Iris pigment epithelial cell (primary cell): ENCODE measurements at places on chromosomes 12 and 14.

DNA sequence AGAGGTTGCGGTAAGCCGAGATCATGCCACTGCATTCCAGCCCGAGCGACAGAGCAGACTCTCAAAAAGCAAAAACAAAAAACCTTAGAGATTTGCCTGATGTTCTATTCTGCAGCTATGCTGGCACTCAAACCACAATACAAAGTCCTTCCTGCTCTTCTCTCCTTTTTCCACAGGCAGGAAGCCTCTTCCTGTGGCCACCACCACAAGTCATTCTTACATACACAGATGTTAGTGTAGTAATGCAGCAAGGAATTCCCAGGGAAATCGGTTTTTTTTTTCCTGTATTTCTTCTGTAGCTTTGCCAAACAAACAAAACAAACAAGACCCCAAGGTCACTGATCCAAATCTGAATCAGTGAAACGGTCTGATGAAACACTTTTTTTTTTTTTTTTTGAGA, 104.3 kb downstream of the FIGNL2 start:
- DNase-seq, result no peak

DNA sequence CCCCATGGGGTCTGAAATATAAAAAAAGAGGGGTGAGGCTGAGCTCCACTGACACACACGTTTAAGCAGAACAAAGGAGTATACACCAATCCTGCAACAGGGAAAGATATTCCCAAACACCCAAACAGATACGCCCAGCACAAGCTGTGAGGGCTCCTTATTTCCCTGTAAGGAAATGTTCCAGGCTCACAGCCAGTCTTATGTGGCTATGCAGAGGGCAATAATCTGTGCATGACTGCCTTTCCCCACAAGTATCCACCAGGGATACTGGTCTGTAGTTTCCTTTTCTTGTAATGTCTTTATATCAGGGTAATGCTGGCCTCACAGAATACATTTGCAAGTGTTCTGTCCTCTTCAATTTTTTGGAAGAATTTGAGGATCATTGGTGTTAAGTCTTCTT, 141.7 kb upstream of the DAAM1 start:
- DNase-seq, result peak; percentile 21

DNA sequence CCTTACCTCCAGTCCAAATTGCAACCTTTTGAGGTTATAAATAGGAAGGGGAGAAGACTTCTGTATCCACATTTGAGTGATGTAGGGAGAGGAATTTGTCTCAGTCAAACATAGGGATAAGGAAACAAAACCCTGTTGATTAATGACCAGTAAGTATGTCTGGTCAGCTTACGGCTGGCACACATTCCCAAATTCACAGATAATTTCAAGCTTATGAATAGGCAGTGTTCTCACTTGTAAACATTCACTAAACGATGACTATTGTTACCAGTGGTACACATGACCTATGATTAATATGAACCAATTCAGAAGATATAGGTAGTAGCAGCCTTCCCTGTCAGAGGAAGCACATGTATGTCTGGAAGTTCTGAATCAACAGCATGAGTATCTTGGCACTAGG, 33.0 kb upstream of the SLC5A8 start:
- no peak for DNase-seq

DNA sequence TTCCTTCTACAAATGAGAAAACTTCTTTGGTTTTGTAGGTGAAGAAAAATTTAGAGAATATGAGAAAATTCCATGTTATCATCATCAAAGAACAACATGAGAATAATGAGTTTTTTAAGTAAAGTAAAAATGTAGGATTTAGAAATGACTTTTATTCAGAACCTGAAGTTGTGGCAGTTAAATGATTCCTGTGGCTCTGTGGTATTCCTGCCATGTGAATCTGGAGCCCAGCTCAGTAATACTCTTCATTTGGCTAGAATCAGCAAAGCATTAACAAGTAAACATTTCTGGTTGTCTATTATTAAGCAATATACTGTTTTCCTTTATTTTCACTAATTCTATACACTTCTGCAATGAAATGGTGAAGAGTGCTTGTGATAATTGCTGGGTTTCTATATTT, 95.6 kb upstream of the E2F7 start:
- DNase-seq, result no peak

- peak; percentile 91 for DNase-seq
Observed at GRCh38 chr12:77995436-77996167, 164.9 kb downstream of the NAV3 start.

DNA sequence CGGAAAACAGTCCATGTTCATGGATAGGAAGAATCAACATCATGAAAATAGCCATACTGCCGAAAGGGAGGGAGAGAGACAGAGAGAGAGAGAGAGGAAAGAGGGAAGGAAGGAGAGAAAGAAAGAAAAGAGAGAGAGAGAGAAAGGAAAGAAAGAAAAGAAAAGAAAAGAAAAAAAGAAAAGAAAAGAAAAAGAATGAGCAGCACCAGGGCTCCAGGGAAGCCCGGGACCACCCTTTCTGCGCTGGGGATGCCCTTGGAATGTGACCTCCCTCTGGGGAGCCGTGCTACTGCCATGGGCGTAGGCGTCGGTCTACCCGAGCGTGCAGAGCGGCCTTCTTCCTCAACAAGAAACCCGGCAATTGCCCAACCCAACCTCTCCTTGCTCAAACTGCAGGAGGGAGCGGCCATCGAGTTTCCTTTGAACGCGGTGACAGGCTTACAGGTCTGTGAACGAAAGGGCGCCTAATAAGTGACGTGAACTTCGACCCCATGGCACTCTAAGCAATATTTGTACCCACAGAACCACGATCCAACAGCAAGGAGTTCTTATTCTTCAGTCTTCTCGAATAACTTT, 16.9 kb downstream of the OR6S1 start:
- peak; percentile 88 for DNase-seq

- DNase-seq, result no peak
Observed at GRCh38 chr12:110371408-110372055, 32.0 kb downstream of the ANAPC7 start.

GRCh38 chr12:95445884-95446505, 28.0 kb upstream of the METAP2 start:
- DNase-seq, result no peak

DNA sequence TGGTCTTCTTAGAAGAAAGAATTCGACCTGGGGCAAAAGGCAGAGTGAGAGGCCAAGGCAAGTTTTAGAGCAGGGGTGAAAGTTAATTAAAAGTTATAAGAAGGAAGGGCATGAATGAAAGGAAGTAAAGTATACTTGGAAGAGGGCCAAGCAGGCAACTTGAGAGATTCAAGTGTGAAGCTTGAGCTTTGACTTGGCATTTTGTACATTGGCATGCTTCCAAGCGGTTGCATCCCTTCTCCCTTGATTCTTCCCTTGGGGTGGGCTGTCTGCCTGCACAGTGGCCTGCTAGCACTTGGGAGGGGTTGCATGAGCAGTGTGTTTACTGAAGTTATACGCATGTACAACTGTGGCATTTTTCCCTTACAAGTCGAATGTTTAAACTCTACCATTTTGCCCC, 74.8 kb upstream of the MGAT4C start:
- no peak for DNase-seq

DNA sequence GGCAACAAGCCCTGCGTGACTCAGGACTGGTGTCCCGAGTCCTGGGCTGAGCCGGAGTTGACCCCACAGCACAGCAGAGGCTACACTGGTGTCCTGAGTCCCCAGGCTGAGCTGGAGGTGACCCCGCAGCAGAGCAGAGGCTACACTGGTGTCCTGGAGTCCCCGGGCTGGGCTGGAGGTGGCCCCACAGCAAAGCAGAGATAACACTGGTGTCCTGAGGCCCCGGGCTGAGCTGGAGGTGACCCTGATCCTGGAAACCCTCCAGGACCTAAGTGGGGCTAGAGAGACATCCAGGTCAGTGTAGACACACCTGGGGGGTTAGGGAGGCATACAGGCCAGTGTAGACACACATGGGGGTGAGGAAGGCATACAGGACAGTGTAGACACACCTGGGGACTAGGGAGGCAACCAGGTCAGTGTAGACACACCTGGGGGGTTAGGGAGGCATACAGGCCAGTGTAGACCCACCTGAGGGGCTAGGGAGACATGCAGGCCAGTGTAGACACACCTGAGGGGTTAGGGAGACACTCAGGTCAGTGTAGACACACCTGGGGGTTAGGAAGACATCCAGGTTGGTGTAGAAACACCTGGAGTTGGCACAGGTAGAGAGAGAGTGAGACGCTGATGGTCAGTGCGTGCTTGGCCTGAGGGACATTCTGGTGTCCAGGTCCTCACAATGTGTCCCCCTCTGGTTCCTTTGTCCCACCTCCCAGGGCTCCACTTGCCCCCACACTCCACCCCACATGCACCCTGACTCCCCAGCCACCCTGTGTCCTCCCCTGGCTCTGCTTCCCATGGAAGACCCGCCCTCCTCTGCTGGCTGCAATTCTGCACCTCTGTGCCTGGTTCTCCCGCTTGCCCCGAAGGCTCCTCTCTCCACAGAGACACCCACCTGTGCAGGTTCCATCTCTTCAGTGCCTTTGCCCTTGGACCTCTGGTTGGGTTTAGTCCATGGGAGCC, 321.6 kb upstream of the SFSWAP start:
- DNase-seq, result no peak

- DNase-seq, result no peak
Observed at GRCh38 chr12:12156828-12157227, 86.1 kb downstream of the BCL2L14 start.

GRCh38 chr12:55728939-55729818, at the start of gene CD63:
TSS of gene CD63 (minus strand) at chr12:55729009. CDS start at chr12:55728341, 668 bp downstream.
- peak; percentile 98 for DNase-seq

DNA sequence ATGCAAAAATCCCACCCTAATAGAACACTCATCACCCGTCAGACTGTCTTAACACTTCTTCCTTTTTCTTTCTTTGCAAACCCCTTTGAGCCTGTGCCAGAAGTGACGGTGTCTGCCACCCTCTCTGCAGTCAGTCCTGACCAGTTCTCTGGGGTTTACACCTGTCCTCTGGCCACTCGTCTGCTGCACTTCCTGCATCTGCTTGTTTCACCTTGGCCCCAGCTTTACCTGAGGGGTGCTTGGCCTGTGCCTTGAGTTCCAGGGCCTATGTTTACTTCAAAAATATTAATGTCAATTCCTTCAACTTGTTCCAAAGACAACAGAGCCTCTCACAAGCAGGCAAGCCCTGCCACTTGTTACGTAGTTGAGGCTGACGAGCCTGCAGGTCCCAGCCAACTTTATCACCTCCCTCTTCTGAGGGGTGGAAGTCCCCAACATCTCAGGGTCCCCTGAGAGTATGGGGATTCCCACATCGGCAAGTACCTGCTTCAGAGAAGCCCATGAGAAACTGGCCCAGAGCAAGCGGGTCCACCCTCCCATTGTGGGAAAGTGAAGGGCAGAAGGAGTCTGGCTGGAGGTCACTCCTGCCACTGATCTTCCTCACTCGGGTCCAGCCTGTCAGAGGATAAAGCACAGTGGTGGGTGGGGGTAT, 205.4 kb downstream of the DAD1 start:
- no peak for DNase-seq

- no peak for DNase-seq
Observed at GRCh38 chr14:99554184-99554583, 49.8 kb downstream of the CCDC85C start.

- DNase-seq, result no peak
Observed at GRCh38 chr12:54228471-54228870, 39.7 kb upstream of the SMUG1 start.

DNA sequence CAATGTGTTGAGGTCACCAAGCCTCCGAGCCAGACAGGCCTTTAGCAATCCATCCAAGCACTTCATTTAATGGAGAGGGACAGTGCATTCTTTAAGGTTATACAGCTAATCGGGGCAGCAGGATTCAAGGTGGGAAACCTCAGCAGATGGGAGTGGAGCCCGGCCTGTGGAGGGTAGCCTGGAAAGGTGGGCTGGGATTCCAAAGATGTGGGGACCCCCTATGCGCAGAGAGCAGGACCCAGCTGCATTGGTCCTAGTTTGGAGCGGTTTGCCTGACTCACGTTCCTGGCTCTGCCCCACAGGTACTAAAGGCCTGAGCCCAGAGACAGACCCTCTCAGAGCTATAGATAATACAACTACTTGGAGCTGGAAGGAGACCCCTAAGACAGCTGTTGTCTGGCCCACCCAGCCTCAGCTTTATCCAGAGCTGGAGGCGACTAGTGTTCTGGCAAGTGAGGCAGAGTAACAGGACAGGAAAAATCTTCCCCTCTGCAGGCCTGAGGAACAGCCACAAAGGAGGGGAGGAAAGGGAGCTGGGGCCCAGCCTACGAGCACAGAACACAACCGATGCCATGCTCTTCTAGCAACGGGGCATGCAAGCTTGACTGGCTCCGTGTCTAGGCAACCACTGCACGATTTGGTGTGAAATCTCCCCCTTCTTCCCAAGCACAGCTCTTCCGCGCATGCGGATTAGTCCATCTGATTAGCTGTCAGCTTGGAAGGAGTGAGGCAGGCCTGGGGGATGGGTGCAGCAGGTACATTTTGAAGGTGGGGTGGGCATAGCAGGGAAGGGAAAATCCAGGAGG, 1.1 kb upstream of the MYH7 start:
- DNase-seq, result no peak

GRCh38 chr12:106303202-106303820, 778 bp downstream of the TCP11L2 start:
- peak; percentile 77 for DNase-seq
